ENCODE measurements at places on chromosomes 11 and 22.

- DNase-seq: no peak
Observed at GRCh38 chr22:30282616-30283046, 6.7 kb downstream of the CASTOR1 start.

GRCh38 chr11:79412761-79413160, 28.1 kb downstream of the TENM4 start:
- DNase-seq: no peak

- DNase-seq: peak; percentile 79
Observed at GRCh38 chr11:78420796-78421209, 3.2 kb upstream of the GAB2 start.

DNA sequence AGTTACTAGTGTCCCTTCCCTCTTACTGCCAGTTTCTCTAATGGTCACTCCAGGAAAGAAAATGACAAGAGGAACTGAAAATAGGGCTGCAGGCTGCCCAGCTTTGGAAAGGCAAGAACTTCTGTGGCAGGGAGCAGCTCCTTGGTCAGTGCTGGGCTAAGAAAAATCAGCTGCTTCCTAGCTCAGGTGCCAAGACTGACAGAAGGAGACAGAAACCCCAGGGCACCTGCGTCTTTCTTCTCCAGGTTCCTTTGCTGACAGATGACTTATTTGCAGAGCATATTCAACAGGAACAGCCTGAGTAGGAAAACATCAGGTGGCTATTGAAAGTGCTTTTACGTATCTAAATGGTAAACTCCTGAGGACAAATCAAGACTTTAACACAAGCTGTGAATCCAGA, 25.4 kb downstream of the MAML2 start:
- no peak for DNase-seq

DNA sequence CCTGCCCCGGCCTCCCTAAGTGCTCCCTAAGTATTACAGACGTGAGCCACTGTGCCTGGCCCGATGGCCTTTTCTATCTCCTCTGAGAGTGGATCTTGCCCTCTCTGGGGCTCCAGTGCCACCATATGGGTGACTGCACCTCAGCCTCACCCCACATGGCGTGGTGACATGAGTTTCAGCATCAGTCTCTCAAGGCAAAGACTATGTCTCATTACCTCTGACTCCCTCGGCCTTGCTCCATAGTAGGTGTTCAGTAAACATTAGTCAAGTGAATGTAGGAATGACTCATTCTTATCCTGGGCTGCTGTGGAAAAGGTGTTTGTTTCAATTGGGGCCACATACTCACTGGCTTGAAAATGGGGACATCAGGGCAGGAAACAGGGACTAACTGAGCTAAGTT, 168.8 kb downstream of the GRIK4 start:
- DNase-seq: no peak

DNA sequence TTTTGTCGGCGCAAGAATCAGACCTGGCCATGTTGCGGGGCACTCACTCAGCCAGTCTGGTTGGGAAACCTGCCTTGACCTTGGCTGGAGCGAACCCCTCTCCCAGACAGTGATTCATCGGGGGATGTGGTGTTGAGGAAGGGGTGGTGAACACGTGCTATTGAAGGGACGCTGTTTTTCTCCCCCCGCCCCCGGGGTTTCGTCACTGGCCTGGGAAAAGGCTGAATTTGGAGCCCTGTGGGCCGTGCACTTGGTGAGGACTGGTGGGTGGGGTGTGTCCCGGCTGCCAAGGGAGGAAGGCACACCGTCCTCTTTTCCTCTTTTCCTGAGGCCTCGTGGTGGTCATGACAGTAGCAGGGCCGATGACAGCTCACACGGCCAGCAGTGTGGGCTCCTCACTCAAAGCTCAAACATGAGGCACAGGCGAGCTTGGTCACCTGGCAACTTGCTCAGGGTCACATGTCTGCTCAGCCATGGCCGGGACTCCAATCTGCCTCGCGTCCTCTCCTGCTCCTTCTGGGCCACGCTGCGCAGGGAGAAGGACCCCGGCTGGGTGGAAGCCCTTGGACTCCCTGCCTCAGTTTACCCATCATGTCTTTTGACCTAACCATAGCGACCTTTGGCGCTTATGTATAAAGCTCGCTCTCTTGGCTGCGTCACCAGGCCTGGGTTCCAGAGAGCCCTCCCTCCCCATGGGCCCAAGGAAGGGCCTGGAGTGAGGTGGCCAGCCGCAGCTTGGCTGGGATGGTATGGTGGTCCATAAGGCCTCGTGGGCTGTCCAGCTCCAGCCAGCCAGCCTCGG, 49.4 kb downstream of the SMIM38 start:
- no peak for DNase-seq

DNA sequence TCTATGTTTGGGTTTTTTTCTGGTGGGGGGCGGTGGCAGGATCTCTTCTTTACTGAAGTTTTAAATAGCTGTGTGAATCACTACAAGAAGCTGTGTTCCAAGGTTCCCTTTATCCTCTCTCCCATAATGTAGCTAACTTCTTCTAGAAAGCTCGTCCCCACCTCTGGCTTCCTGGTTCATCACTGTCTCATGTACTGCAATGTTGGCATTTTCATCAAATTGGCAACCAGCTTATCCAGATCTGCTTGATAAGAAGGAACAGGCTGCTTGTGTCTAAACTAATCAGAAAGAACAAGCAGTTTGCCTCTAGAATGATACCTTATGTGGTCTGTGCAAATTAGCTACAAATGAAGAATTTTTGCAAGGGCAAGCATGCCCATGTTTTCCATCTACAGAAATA, 130.8 kb downstream of the WT1 start:
- no peak for DNase-seq

DNA sequence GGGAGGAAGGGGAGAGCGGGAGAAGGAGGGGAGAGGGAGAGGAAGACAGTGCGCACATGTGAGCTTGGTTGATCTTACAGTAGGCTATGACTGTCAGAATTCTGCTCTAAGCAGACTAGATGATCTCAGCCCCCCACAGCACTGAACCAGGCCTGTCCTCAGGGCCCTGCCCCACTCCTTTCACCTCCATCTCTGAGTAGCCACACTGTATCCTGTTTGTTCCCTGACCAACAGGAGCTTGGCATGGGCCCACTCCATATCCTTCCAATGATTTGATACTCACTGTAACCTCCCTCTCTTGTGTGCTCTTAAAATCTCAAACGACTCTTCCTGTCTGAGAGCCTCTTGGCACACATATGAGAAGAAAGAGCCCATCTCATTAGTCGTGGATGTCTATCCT, 86.1 kb upstream of the PARVA start:
- DNase-seq: no peak

DNA sequence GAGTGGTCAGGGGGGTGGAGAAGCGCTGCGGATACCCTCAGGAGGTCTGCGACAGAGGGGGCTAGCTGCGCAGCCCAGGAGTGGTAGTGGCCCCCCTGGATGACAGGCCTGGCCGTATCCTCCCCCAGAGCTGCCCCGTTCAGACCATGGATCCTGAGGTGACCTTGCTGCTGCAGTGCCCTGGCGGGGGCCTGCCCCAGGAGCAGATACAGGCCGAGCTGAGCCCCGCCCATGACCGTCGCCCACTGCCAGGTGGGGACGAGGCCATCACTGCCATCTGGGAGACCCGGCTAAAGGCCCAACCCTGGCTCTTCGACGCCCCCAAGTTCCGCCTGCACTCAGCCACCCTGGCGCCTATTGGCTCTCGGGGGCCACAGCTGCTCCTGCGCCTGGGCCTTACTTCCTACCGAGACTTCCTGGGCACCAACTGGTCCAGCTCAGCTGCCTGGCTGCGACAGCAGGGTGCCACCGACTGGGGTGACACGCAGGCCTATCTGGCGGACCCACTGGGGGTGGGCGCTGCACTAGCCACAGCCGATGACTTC, 505 bp downstream of the NUDT22 start:
- DNase-seq: peak; percentile 70

GRCh38 chr22:25318081-25318823, 98.8 kb downstream of the CRYBB2 start:
- DNase-seq: no peak

- DNase-seq: no peak
Observed at GRCh38 chr22:31343235-31344191, 2.6 kb downstream of the PATZ1 start.

DNA sequence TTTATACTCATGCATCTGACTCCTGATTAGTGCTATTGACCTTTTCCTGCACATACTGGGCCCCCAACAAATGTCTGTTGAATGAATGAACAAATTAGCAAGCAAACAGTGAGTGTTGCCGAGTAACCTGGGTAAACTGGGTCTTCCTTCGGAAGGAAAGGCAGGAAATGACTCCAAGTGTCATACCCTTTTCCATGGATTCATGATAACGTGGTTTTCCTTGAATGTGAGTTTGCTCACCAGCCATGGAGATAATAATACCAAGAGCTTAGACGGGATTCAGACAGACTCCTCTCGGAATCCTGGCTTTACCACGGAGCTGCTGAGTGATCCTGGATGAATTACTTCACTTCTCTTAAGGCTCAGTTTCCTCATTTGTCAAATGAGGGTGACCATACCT, 16.7 kb downstream of the TECTA start:
- no peak for DNase-seq

DNA sequence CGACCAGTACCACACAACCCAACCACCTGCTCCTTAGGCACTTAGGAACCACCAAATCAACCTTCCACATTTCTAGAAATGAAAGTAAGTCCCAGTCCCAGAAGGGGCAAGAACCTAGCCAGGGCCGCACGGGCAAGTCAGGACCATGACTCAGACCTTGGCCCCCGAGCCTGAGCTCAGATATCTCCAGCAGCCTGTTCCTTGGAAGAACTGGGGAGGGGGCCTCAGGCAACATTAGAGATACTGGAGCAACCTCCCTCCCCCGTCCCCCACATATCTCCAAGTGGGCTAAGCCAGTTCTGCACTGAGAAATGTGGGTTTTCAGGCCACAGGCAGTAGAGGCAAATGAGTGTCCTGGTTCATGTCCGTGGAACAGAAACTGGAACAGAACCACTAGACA, 7.7 kb downstream of the ARAP1 start:
- DNase-seq: no peak

GRCh38 chr22:37610480-37611129, 2.0 kb downstream of the GGA1 start:
- DNase-seq: peak; percentile 76

DNA sequence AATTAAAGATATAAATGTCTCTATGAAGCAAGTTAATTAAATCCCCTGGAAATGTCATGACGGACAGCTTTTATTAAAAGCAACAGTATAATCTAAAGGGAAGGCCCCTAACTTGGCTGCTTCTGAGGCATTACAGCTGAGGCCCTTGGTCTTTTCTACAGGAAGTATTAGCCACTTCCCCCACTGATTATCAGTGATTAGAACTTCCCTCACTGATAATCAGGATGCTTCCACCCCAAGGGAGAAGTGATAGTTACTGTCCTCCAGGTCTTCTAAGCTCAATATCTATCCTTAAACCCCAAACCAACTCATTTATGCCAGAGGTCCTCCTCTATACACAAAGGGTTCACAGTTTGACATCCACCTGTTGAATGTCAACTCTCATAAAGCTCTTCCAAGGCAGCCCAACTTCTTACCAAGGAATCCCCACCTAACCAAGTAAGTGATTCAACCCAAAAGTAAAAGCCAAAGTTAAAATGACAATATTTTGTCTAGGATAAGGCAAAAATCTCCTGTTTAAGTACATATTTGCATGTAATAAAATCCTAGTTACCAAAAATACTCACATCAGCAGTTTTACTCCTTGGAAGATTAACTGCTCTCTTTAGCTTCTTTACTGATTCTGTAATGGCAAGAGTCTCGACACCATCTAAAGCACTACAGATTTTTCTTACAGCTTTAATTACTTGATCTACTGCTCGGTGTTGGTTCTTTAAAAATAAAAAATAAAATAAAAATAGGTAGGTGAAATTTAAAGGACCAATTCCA, 58.6 kb upstream of the RPS13 start:
- DNase-seq: no peak

- no peak for DNase-seq
Observed at GRCh38 chr11:2590965-2591754, 108.6 kb downstream of the KCNQ1OT1 start.
